ENCODE measurements at places on chromosomes 12 and 14.

- DNase-seq, result no peak
Measured at GRCh38 chr14:69715725-69716477, 51.0 kb upstream of the SRSF5 start.

GRCh38 chr14:67002994-67003753 is 186.1 kb upstream of the GARIN2 start:
- no peak for DNase-seq

- no peak for DNase-seq
Measured at GRCh38 chr12:62308201-62308600, 48.0 kb downstream of the USP15 start.

- no peak for DNase-seq
Measured at GRCh38 chr14:65483647-65484046, 71.1 kb downstream of the FUT8 start.

GRCh38 chr12:132154341-132154761 is 10.1 kb downstream of the NOC4L start:
- DNase-seq, result no peak

DNA sequence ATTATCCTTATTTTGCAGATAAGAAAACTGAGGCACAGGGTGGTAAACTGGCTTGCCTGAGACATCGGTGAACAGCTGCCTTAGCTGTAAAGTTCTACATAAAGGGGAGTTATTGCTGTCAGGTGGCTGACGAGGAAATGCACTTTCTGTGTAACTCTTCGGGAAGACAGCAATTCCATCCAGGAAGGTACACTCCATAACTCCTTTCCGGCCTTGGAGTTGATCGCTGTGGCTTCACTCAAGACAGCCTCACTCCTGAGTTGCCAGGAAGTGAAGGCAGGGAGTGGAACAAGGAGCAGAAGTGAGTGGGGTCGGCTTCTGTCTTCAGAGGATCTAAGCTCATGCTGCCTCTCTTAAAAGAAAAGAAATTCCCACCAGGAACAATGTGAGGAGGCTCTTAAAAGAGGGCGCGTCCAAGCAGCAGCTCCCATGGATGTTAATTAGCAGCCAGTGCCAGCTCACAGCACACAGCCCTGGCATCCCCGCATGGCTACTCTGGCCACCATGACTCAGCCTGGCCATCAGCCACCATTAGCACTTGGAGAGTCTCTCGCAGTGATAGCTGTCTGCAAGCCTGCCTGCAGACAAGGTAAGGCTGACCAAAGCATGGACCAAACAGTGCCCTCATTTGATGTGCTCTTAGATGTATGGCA is 60.3 kb downstream of the NUAK1 start:
- DNase-seq, result no peak

DNA sequence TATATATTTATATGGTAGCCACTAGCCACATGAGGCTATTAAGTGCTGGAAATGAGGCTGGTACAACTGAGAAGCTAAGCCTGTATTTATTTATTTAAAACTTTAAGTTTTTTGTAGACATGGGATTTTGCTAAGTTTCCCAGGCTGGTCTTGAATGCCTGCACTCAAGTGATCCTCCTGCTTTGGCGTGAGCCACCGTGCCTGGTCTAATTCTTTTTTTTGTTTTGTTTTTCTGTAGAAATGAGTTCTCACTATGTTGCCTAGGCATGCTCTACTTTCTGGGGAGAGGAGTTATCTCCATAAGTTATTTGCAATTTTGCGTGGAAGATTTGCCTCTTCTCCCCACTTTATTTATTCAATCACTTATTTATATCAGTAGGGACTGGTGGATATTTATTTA is 4.8 kb upstream of the SNRNP35 start:
- DNase-seq, result no peak

DNA sequence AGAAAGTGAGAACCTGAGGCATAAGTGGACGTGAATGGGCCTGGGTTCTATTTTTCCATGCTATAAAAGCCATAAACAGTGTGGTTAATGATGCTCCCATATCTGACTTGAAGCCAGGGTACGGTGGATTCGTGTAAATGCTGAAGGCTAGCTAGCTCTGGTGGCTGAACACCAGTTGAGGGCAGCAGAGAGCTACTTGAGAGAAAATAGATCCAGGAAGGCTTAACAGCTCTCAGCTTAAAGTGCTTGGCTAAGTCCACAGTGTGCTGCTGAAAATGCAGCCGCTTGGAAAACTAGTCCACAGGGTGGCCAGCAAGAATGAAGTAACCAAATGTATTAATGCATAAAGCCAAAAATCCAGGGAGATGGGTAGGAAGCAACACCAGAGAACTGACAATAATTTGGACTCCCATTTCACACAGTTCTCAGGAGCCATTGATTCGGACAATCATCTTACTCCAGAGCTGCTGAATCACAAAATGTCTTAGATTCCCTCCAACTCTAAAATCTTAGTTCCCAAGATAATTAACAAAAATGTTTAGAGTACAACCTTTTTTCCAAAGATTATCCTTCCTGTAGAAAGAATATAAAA is 15.0 kb upstream of the FOXG1 start:
- DNase-seq, result no peak

GRCh38 chr14:99348816-99349614 is 77.0 kb upstream of the BCL11B start:
- DNase-seq, result no peak

DNA sequence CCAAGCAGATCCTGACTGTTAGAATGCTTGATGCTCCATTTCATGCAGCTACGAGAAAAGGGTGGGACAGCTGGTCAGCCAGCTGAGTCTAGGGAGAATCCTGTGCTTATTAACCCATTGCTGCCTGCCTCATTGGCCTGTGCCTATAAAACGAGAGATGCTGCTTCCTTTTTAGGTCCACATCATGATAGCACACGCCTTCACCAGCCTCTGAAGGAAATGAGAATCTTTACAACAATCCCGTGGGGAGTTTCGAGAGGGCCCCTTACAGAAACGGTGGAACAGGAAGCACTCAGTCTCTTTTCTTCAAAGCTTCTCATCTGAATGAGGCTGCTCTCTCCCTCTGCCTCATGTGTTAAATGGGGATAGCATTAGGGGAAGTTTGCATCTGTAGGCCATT is 147.3 kb upstream of the RFLNA start:
- no peak for DNase-seq

- DNase-seq, result no peak
Measured at GRCh38 chr14:104996032-104996431, 10.4 kb downstream of the CLBA1 start.

DNA sequence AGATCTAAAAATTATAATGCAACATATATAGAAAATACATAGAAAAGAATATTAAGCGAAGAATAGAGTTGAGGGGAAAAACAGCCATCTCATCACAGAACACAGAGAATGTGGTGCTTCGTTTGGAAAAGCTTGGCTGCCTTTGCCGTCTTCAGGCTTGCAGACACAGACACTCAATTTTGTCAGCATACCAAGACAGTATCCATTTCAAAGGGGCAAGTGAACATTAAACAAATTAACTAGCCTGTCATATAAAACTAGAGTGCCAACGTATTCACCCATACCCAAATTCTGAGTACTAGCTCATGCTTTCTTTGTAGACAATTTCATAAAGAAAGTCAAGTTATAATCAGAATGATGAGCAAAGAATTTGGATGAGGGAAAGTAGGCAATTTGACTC is 40.5 kb downstream of the DMAC2L start:
- no peak for DNase-seq

DNA sequence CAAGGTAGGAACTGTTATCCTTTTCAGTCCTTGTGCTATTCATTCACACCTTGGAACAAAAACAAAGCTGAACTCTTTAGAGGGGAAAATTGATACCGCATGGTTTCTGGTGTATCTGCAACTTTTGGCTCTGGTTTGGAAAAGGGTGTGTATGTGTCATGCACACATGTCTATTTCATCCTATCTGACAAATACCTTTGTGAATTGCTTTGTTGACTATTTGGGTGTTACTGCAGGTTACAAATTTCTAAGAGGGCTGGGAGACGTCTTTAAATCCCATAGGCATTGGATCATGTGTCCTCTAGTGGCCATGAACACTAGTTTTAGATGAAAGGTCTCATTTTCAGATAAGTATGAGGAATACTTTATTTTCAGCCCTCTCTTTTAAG is 59.9 kb upstream of the IFNG-AS1 start:
- DNase-seq, result no peak

Data from activated T-helper 1 cell treated with anti-CD3 and anti-CD28 coated beads, Interleukin-12 subunit alpha, Interleukin-12 subunit beta, Interleukin-2, Interleukin-4 antibody, amounts not matched to agents 30 ng/mL and 10 ng/mL and 1 ng/mL, durations not matched to agents 14 hours and 24 hours and 36 hours (primary cell).